Choroid plexus epithelial cell (primary cell): ENCODE measurements at places on chromosomes 5 and 9.

- DNase-seq = no peak
Measured at GRCh38 chr5:166013415-166013814, 2278.0 kb upstream of the WWC1 start.

- DNase-seq = no peak
Measured at GRCh38 chr9:132809677-132810271, 68.3 kb downstream of the AK8 start.

- DNase-seq = no peak
Measured at GRCh38 chr5:142222225-142222865, 102.5 kb downstream of the SPRY4 start.

GRCh38 chr9:107557236-107557990, 67.8 kb upstream of the KLF4 start:
- peak; percentile 27 for DNase-seq

- DNase-seq = no peak
Measured at GRCh38 chr9:78370991-78371390, 74.1 kb downstream of the PSAT1 start.

DNA sequence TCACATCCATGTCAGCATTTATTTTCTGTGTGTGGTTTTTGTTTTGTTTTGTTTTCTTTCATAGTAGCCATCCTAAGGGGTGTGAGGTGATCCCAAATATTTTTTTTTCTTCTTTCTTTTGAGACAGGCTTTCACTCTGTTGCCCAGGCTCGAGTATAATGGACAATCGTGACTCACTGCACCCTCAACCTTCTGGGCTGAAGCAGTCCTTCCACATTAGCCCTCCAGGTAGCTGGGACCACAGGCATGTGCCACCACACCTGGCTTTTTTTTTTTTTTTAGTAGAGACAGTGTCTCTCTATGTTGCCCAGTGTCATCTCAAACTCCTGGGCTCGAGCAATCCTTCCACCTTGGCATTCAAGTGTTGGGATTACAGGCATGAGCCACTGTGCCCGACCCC, 59.1 kb downstream of the CDC42SE2 start:
- no peak for DNase-seq
